ENCODE measurements at places on chromosomes 5 and 9.

- no peak for DNase-seq
Observed at GRCh38 chr9:83036043-83036442, 26.9 kb downstream of the RASEF start.

- DNase-seq, result no peak
Observed at GRCh38 chr5:154624341-154624740, 130.8 kb upstream of the LARP1 start.

GRCh38 chr5:153534102-153534501 is 43.6 kb downstream of the GRIA1 start:
- DNase-seq, result no peak

- DNase-seq, result peak; percentile 70
Observed at GRCh38 chr5:40841068-40841805, at the start of gene CARD6. Gene CARD6, plus strand, starts transcription at chr5:40841367. Its CDS starts 16 bp downstream, at chr5:40841383.

DNA sequence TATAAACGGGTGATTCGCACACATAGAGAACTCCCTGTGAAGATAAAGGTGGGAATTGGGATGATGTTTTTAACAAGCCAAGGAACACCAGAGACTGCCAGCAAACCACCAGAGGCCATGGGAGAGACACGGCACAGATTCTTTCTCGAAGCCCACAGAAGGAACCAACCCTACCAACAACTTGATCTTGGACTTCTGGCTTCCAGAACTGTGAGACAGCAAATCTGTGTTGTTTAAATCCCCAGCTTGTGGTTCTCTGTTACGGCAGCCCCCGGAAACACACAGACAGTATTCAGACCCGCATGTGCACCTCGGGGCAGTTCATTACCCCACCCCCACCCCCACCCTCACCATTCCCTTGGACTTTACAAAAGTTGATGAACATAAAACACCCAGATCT is 12.8 kb downstream of the AMBP start:
- DNase-seq, result no peak

GRCh38 chr9:116490321-116490720 is 196.8 kb upstream of the TRIM32 start:
- no peak for DNase-seq

- DNase-seq, result no peak
Observed at GRCh38 chr9:35827486-35827885, 1.0 kb downstream of the FAM221B start.

GRCh38 chr5:159184858-159185381 is 24.4 kb downstream of the RNF145 start:
- no peak for DNase-seq

- DNase-seq, result peak; percentile 52
Observed at GRCh38 chr9:129822898-129823541, 916 bp downstream of the TOR1A start.

DNA sequence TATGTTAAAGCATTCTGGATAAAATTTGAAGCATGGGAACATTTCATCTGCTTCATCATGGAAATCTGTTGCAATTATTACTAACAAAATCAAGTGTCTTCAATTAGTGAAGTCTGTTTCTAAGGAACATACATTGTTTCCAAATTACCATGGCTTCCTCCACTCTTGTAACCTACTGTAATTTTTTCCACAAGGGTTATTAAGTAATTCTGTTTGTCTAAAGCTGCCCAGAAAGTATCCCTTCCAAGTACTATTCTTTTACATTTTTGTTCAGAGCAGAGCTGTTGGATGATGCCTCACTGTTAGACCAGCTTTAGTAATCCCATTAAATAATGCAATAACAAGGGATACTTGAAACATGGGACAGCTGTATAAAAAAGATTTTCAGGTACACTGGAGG is 483.5 kb upstream of the CD180 start:
- DNase-seq, result no peak

DNA sequence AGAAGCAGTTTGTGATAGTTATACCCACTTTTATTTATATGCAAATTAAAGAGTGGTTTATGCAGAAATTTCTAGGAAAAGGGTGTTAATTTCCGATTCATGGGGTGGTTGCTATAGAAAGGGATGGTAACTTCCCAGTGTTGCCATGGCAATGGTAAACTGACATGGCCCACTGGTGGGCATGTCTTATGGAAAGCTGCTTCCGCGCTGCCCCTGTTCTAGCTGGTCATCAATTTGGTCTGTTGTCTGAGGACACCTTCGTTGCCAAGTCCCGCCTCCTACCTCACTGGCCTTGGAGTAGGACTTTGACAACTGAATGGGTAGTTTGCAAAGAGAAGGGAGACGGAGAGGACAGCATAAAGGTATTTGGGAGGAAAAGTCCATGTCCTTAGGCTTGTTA is 74.0 kb upstream of the SMIM23 start:
- no peak for DNase-seq

DNA sequence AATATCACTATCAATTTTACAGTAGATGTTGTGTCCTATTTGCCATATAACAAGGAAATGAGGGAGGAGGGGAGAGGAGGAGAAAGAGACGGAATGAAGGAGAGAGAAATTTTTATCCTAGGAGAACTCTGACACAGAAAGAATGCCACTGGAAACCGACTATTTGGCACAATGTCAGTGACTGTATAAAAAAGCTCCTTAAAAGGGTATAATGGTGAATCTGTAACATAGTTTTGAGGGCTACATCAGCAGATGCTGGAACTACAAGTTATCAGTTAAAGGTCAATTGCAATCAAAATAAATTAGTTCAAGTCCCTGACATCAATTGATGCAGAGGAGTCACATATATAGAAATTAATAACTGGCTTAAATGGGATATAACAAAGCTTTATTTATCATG is 5.7 kb downstream of the EDIL3 start:
- no peak for DNase-seq

DNA sequence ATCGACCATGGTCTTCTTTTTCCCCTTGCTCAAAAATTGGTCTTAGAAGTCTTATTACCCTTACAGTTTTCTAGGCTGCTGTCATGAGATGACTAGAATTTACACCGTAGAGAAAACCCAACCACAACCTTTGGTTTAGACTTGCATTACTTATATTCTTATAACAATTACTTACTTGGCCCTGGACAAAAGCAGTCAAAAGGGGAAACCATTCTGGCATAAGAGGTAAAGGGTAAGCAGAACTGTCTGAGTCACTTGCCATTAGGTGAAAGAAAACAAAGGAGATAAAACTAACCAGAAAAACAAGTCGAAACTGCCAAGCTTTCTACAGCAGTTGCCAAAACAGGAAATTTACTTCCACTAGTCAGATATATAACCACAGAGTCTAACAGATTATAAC is 17.9 kb downstream of the TMEM245 start:
- no peak for DNase-seq

DNA sequence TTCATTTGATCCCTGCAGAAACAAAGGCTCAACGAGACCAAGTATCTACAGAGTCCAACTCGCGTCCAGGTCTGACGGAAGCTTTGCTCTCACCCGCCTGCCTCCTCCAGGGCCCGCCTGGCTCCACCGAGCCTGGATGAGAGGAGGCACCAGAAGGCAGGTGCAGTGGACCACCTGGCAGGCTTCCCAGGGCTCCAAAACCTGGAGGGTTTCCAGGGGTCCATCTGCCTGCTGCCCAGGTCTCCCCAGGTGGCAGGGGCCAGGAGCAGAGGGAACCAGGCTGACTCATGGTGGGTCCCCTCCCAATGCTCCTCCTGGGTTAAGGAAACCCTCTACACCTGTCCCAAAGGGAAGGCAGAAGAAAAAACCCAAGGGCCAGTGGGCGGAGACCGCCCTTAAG is 59.5 kb downstream of the VAV2 start:
- DNase-seq, result no peak

Measured in T-helper 2 cell (primary cell).